ENCODE measurements at places on chromosomes 5 and 9. TPM values are rescaled to one million over a fixed set of nuclear protein-coding genes. Genes with fewer than 3 reads are reported as not detected.

DNA sequence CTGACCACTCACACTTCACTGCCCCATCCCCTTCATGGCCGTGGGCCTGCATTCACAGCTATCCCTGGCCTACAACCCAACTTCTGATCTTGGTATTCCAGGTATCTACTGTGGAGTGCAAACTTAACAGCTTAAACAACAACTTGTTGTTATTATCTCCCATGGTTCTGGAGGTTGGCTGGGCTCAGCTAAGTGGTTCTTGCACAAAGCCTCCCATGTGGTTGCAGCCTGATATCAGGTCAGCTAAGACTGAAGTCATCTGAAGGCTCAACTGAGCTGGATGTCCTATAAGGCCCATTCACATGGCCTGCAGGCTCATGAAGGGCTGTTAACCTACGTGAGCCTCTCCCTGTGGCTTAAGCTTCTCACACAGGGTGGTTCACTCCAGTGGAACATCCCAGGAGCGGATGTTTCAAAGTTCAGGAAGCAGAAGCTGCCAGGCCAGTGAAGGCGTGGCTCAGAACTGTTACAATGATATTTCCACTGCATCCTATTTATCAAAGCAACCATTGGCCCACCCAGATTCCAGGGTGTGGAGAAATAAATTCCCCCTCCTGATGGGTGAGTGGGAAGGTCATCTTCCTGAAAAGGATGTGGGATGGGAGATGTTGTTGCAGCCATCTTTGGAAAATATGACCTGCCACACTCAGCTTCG is 30.0 kb upstream of the TRIO start:
- no peak for DNase-seq

DNA sequence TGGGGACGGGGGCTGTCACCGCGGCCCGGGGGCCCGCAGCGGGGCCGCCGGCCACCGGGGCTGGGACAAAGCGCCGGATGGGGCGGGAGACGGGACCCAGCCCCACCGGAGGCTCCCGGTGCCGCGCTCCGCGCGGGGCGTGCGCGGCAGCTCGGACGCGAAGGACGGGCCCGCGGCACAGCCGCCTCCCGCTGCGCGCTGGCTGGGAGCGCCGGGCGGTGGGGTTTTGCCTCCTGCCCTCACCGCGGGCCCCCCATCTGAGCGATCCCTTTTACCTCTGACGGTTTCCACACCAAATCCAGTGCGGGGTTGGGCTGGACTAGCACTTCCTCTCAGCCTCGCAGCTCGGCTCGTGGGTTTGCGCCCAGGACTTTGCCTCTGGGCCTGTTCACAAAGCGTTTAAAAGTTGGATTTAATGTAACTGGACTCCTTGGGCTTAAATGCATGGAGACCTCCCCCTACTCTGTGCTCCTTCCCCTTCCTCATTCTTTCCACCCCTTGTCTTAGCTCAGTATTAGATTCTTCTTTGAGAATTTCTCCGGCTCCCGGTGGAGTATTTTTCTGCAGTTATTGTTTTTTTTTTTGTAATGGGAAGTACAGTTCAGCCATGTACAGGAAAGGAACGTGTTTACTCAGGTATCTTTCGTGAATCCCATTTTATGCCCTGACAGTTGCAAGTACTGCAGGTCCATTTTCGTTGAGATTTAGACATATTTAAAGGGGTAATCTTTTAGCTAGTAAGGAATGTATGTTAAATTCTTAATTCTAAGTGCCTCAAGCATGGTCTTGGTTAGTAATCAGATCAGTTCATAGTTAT is 691 bp downstream of the FCHO2 start:
- DNase-seq = peak; percentile 51

- no peak for DNase-seq
Observed at GRCh38 chr9:7894231-7894630, 94.7 kb upstream of the DMAC1 start.

DNA sequence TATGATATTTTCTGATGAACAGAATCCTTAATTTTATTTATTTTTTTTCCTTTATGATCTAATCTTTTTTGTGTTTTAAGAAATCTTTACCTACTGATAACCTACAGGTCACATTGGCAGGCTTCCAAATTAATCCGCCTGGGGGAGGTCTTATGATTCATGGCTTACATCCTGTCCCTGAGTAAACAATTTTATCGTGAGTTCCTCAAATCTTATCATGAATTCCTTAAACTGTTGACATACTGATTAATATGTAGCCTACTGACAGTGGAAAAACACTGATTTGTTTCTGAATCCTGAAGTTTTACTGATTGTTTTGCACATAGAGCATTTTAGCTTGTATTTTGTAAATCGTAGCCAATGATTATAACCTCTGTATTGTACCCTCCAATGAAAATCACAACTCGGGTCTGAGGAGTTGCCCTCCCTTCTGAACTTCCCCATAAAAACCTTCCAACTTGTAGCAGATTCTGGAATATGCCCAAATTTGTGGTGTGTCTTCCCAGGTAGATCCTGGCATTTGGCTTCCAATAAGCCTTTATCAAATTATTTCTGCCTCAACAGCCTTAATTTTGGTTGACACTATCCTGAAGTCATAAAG is 105.6 kb downstream of the VCAN start:
- DNase-seq = peak; percentile 90

GRCh38 chr5:33801292-33801691 is 90.5 kb downstream of the ADAMTS12 start:
- DNase-seq = no peak

- DNase-seq = no peak
Observed at GRCh38 chr5:11522796-11523195, 381.4 kb downstream of the CTNND2 start.

DNA sequence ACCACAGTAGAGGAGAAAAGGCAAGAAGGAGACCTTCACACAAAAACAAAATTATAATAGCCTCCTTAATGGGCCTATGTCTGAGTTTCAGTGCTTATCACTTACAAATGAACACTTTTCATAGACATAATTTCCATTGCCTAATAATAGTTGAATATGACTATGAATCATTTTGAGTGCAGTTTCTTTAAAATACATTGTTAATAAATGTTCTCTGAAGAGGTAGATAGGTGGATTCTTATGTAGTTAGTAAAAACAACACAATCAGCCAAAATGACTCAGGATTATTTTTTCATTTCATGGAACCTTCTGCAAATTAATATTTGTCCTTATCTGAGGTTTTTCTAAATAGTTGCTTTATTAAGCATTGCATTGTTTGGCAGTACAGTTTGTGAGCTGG is 45.6 kb downstream of the DAPK1 start:
- DNase-seq = peak; percentile 15

GRCh38 chr5:60891667-60892066 is 47.6 kb upstream of the ELOVL7 start:
- no peak for DNase-seq

GRCh38 chr5:4700069-4700468 is 440.1 kb upstream of the ADAMTS16 start:
- peak; percentile 47 for DNase-seq

DNA sequence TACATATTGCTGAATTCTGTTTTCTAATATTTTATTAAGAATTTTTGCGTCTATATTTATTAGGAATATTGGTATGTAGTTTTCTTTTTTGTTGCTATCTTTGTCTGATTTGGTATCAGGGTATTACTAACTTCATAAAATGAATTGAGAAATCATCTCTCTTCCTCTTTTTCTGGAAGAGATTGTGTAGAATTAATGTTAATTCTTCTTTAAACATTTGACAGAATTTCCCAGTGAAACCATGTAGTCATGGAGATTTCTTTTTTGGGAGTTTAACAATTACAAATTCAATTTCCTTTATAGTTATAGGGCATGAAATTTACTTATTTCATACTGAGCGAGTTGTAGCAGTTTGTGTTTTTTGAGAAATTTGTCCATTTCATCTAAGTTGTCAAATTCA is 3.3 kb upstream of the FAM170A start:
- no peak for DNase-seq

DNA sequence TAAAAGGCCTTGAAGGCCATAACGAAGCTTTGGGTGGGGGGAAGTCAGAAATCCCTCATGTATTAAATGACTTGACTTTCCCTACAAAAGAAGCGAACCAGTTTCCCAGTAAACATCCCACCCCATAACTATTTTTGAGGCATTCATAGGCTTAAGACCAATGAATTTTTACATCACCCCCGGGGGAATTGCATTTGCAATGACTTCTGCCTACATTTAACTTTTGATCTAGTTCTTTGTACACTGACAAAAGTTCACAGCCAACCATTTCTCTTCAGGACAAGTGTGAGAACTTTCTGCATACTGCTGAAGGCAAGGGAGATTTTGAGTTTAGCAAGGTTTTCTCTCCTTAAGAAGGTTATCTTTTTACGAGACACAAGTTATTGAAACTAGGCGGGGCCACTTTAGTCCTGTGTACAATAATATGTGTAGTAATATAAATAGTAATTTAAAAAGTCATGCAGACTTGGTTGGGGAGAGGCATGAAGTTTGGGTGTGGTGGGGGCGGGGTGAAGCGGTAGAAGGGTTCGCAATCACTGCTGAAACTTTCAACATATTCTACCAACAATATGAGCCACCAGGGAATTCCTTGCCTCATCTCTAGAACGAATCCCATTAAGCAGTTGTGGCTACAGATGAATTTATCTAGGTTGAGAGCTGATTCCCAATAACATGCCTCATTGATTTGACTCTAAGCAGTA is 2.5 kb downstream of the TJP2 start:
- DNase-seq = peak; percentile 50

- DNase-seq = no peak
Observed at GRCh38 chr9:137407590-137408300, 15.2 kb downstream of the EXD3 start.

DNA sequence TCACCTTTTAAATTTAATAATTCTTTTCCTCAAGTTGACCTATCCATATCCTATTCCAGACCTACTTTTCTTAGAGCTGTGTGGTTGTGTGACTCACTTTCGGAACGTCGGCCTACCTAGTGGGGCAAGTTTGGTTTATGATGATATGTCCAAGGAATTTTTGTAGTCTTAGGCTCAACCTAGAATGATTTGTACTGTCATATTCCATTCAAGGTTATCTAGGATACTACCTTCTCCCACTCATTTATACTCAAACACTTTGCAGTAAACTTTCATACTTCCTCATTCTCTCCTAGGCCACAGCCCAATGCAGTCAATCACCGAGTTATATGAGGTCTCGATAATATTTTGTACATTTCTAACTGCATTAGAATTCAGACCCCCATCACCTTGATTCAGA is 61.9 kb downstream of the PIK3R1 start:
- DNase-seq = peak; percentile 92

DNA sequence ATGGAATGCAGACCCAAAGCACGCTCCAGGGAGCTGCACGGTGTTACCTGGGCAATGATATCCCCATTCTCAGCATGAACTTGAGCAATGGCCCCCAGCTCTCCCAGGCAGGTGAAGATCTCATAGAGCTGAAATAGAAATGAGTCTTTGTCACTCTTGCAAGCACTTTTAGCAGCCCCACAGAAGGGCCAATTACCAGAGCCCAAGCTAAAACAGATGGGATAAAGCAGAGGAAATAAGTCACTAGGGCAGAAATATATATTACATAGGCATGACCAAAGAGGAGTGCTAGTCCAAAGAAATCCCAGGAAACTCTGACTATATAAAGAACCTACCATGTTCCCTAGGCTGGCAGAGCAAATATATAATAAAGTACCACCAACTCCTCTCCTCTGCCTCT is 97.3 kb downstream of the DPYSL3 start:
- DNase-seq = no peak

GRCh38 chr5:132310141-132310834 is 16.1 kb downstream of the SLC22A4 start:
- no peak for DNase-seq

GRCh38 chr9:110116543-110116885 is 91.4 kb downstream of the C9orf152 start:
- DNase-seq = peak; percentile 86

- no peak for DNase-seq
Observed at GRCh38 chr5:72172786-72173185, 65.5 kb downstream of the MAP1B start.

DNA sequence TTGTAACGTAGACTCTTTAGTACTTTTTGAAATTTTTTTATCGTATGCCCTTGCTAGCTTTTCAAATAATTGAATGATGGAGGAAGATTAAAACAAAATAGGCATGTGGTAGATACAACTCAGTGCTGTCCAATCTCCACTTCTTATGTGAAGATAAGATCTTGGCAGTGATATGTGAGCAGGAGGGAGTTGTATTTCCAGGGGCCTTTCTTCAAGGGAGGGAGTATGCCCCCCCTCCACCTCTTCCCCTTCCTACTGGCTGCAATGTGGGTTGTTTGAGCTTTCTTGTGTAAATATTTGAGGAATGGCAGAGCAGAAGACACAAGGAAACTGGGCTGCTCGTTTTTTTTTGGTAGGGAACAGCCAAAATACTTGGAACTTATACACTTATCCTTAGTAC is 374.9 kb downstream of the PSAT1 start:
- DNase-seq = no peak

GRCh38 chr5:132007399-132008162 is 3.9 kb downstream of the ACSL6 start:
- DNase-seq = peak; percentile 77

DNA sequence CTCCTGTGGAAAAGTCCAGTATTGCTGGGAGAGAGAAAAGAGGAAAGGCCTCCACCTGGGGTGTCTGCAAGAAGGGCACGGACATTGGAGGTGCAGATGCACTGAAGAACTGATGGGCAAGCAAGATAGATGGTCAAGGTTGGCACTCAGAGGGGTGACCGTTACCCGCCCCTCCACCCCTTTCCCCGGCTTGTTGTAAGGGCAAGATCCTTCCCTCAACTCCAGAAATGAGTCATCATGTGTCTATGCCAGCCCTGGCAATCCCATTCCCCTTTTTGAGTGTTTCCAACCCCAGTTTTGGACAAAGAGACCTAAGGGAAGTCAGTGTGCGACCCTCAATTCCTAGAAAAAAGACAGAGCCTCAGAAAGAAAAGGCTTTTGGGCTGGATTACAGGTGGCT is 34.9 kb upstream of the ATP6V1G1 start:
- DNase-seq = peak; percentile 21

- no peak for DNase-seq
Observed at GRCh38 chr9:6068983-6069382, 53.6 kb upstream of the RANBP6 start.

DNA sequence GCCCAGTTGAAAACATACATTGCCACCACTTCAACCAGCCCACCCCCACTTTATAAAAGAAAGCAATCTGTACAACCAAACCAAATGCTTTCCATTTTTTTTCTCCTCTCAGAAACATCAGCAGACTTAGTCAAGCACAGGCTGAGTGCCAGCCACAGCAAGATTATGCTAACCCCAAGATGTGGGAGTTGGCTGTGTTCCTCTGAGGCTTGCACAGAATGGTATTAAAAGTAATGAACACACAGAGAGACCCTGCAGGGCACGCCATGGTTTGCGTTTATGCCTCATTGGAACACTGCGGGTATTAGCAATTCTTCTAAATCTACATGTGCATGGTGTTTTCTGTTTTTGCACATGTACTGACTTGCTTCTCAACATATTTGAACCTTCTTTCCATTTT is 419.9 kb upstream of the GRAMD2B start:
- DNase-seq = peak; percentile 11

Gene FOXI1
- not detected for total RNA-seq

Gene AGXT2
- not detected for total RNA-seq

Gene MSMP
- not detected for total RNA-seq

Gene TLX3
- total RNA-seq = not detected

Gene FABP6
- total RNA-seq = not detected

Gene RETREG1
- 0.53 TPM for total RNA-seq

Gene TYRP1
- not detected for total RNA-seq

Gene CARD6
- total RNA-seq = 7.8 TPM

Gene ANKHD1
- total RNA-seq = 85.8 TPM

Gene ROPN1L
- 0.13 TPM for total RNA-seq

Gene GDNF
- under 0.01 TPM for total RNA-seq

Gene AIF1L
- 2.6 TPM for total RNA-seq

Gene SPINK5
- total RNA-seq = 8.4 TPM

Gene TEK
- total RNA-seq = 0.26 TPM

Gene NMUR2
- not detected for total RNA-seq

Gene MEIKIN
- total RNA-seq = not detected

Data from bronchial epithelial cell (primary cell).